Pericardium fibroblast (primary cell): ENCODE measurements at places on chromosomes 1 and 21. TPM values are rescaled to one million over a fixed set of nuclear protein-coding genes. Genes with fewer than 3 reads are reported as not detected.

Gene MROH7
- 0.85 TPM in 1 of 2 replicates, not detected in the other for total RNA-seq

Gene CD2
- total RNA-seq = not detected in 2 replicates

Gene RHD
- not detected in 2 replicates for total RNA-seq

Gene LRRN2
- 1.2 and 2.6 TPM in 2 replicates for total RNA-seq

Gene OR2T33
- not detected in 2 replicates for total RNA-seq

Gene PROK1
- not detected in 2 replicates for total RNA-seq

Gene PRAMEF27
- not detected in 2 replicates for total RNA-seq

Gene SPATA21
- total RNA-seq = not detected in 2 replicates

Gene CELF3
- not detected in 2 replicates for total RNA-seq

Gene OR10X1
- not detected in 2 replicates for total RNA-seq

Gene ADAM30
- total RNA-seq = not detected in 2 replicates

Gene ZNF593OS
- 0.23 TPM in 1 of 2 replicates, not detected in the other for total RNA-seq

Gene PSEN2
- 4.6 and 14.8 TPM in 2 replicates for total RNA-seq

Gene CYP4A22
- not detected in 2 replicates for total RNA-seq

Gene ZNF124
- total RNA-seq = 13.1 and 16.9 TPM in 2 replicates

Gene ELOA
- total RNA-seq = 18.9 and 28.0 TPM in 2 replicates

Gene CSF1
- total RNA-seq = 84.8 and 125 TPM in 2 replicates

Gene SH3D21
- total RNA-seq = 2.4 and 3.2 TPM in 2 replicates

Gene CD53
- not detected in 2 replicates for total RNA-seq

Gene ORC1
- 0.35 and 0.77 TPM in 2 replicates for total RNA-seq

Gene REG4
- not detected in 2 replicates for total RNA-seq

Gene SLC6A9
- 11.6 and 16.0 TPM in 2 replicates for total RNA-seq

Gene FAM163A
- total RNA-seq = not detected in 2 replicates

Gene USH2A
- not detected in 2 replicates for total RNA-seq

Gene CACHD1
- 6.4 and 6.5 TPM in 2 replicates for total RNA-seq

Gene KISS1
- not detected in 2 replicates for total RNA-seq

Gene HUNK
- 0.17 and 0.47 TPM in 2 replicates for total RNA-seq

Gene CENPL
- total RNA-seq = 2.3 and 4.2 TPM in 2 replicates

Gene TMEM200B
- 23.2 and 25.4 TPM in 2 replicates for total RNA-seq

Gene CCDC190
- total RNA-seq = 2.4 and 5.5 TPM in 2 replicates

Gene TFF3
- total RNA-seq = 0.82 and 1.4 TPM in 2 replicates

Gene MEF2D
- total RNA-seq = 15.8 and 27.2 TPM in 2 replicates

Gene UBE2U
- not detected in 2 replicates for total RNA-seq

Gene KCNE2
- total RNA-seq = not detected in 2 replicates

Gene RIIAD1
- not detected in 2 replicates for total RNA-seq

Gene MAP7D1
- total RNA-seq = 102 and 188 TPM in 2 replicates

Gene GIPC2
- total RNA-seq = 0.17 and 0.23 TPM in 2 replicates

Gene LORICRIN
- total RNA-seq = not detected in 2 replicates

Gene C1orf74
- total RNA-seq = 0.60 and 1.4 TPM in 2 replicates

Gene SLC2A5
- total RNA-seq = 1.3 and 3.3 TPM in 2 replicates

Gene CNIH3
- 2.2 and 3.8 TPM in 2 replicates for total RNA-seq

Gene MYBPH
- total RNA-seq = 0.93 and 12.5 TPM in 2 replicates

Gene ADCY10
- total RNA-seq = not detected in 2 replicates

Gene B3GALT6
- total RNA-seq = 34.2 and 34.5 TPM in 2 replicates

Gene GPR3
- total RNA-seq = 0.35 and 1.3 TPM in 2 replicates

Gene ZBTB18
- total RNA-seq = 1.9 and 7.0 TPM in 2 replicates

Gene IKBKE
- 7.5 and 7.9 TPM in 2 replicates for total RNA-seq

Gene FMO3
- total RNA-seq = 1.2 and 3.3 TPM in 2 replicates

Gene IFNLR1
- total RNA-seq = not detected in 2 replicates

Gene CHAF1B
- total RNA-seq = 1.5 and 2.2 TPM in 2 replicates

Gene OSCP1
- 6.8 and 9.2 TPM in 2 replicates for total RNA-seq

Gene INTS7
- total RNA-seq = 9.0 and 9.5 TPM in 2 replicates

Gene EVA1C
- total RNA-seq = 17.8 and 23.6 TPM in 2 replicates

Gene COL16A1
- total RNA-seq = 110 and 170 TPM in 2 replicates

Gene LZIC
- 14.1 and 18.9 TPM in 2 replicates for total RNA-seq

Gene BRINP3
- 0.70 TPM in 1 of 2 replicates, not detected in the other for total RNA-seq

Gene STPG1
- total RNA-seq = 2.1 and 3.2 TPM in 2 replicates

Gene RNF186
- total RNA-seq = not detected in 2 replicates
